Effector CD4-positive, alpha-beta T cell (primary cell): ENCODE measurements at places on chromosomes 12 and 14.

DNA sequence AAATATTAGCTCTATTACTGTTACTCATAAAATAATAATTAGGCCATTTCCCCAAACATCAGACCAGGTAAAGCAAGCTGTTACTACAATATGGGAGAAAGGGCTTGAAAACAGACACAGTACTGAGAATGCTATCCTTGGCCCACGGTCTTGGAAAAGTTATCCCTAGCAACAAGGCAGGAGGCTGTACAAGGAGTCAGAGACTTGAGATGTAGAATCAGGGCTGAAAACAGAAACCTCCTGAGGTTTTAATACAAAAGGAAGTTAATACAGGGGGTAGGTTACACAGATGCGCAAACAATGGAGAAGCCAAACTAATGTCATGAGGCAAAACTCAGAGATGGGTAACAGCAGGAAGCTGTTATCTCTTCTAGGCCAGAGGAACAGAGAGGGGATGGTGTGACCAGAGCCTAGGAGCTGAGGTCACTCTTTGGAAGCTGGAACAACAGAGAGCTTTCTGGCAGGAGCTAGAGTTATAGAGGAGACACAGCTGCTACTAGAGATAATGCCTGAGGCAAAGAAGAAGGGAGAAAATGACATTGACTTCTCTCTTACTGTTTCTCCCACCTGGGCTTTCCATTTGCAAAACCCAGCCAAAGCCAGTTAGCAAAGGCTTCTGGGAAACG, 248.8 kb downstream of the SUDS3 start:
- DNase-seq = no peak

DNA sequence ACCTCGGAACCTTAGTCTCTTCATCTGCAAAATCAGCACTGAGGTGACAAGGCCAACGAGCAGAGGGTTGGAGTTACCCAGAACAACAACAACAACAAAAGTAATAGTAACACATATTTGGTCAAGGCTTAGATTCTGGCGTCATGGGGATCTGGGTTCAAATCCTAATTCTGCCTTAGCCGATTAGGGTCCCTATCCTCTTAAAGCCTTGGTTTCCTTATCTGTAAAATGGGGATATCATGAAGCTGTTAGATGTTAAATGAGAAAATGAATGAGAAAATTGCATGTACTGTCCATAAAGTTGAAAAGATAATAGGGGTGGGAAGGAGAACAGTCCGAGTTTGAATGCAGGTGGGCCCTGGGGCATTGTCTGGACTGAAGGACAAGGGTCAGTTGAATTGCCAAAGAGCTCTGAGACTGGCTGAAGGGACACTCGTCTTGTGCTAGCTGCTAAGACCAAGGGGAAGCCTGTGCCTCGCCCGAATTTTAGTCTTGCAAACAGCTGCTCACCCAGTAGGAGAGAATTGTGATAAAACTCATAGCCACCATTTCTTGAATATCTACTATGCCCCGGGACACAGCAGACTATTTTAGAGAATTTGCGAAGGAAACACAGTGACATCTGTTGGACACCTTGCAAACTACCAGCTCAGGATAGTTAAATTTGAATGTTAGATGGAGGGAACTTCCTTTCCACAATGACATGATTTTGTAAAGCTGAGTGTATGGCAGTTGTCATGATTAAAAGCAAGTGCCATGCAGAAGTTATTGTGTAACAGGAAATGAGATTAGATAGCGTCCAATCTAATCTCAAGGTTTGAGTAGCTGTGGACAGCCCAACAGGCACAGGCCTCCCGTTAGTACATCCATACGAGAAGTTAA, 6.8 kb upstream of the HNF1A start:
- DNase-seq = no peak

DNA sequence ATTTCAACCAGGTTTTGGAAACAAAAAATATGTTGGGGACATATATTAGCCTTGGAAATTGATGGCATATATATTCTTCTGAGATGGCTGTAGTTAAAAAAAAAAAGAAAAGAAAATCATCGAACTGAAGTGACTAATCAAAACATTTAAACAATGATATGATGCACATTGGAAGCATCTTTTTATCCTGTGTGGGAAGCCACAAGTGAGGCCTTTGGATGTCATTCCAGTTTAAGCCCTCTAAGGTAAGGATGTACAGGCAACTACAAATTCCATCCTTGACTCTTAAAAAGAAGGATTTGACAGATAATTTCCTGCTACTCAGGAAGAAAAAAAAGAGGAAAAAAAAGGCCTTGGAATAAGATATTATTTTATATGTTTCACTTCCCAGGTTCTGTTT, 9.6 kb upstream of the PTPRB start:
- no peak for DNase-seq

GRCh38 chr12:65524666-65525065, 246.2 kb downstream of the MSRB3 start:
- no peak for DNase-seq

DNA sequence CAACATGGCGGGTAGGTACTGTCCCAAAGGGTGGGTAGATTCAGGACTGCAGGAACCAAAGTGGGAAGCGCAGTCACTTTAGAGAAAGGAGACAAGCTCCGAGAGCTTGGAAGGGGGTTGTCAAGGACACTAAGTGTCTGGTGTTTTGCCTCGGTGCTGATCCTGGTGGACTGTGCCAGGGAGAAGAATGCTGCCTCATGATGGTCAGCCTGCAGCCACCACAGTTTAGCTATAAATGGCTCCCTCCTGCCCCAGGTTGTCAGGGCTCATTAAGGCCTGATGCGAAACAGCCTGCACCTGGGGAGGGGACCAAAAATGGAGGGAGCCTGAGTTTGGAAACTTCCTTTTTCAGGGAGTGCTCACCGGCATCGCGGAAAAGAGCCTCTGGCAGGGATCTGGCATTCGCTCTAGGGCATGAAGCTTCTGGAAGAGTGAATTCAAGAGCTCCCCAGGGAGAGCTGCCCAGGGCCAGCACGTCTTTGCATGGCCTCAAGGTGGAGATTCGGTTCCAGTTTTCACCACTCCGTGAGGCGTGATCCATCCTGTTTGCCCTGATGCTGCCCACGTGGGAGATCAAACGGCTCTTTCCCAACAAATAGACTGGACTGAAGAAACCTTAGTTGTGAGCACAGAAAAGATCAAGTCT, 164.0 kb downstream of the FOXN3 start:
- DNase-seq = no peak

DNA sequence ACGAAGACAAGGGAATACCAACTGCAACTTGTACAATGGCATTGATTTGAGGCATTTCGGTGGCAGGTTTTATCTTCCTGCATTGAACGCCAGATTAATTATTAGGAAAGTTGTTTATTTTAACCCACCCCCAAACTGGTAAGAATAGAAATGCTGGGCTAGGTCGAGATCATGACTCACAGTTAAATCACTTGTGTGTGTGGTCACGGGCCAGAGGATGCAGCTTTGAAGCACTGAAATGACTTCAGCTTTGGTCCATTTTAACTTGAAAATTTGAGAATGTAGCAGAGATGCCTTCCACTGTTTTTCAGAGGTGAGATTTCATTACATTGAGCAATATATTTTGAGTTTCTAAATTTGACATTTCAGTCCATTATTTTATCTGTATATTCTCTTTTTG, 23.6 kb upstream of the KCNH3 start:
- DNase-seq = no peak

GRCh38 chr12:121990692-121991603, 30.7 kb upstream of the BCL7A start:
- no peak for DNase-seq

- DNase-seq = no peak
Measured at GRCh38 chr12:126588586-126589249, 1523.5 kb downstream of the AACS start.

GRCh38 chr12:76152181-76152807, 67.8 kb upstream of the NAP1L1 start:
- no peak for DNase-seq

DNA sequence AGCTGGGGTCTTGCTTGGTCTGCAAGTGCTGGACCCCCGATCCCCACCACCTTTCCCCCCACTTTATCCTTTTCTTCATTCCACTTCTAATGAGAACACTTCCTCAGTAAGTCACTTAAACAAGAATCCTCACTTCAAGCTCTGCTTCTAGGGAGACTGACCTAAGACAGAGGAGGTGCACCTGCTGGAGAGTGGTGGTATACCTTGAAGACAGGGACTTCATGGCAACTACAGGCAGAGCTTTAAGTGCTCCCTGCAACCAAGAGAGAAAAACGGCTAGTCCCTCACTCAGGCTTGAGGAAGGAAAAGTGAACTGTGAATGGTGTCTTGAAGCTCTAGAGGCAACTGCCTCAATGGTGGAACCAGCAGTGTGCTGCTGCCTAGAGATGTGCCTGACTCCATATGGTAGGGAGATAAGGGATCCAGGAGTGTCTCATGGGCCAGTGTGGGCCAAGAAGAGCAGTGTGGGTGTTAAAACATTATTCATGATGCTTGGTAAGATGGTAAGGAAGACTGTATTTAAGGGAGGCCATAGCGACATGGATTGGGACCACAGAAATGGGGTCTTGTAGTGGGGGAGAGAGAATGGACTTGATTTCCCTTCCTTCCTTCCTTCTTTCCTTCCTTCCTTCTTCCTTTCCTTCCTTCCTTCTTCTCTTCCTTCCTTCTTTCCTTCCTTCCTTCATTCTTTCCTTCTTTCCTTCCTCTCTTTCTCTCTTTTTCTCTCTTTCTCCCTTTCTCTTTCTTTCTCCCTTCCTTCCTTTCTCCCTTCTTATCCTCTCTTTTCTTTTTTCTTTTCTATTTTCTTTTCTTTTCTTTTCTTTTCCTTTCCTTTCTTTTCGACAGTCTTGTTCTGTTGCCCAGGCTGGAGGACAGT, 96.2 kb upstream of the NAP1L1 start:
- DNase-seq = no peak

DNA sequence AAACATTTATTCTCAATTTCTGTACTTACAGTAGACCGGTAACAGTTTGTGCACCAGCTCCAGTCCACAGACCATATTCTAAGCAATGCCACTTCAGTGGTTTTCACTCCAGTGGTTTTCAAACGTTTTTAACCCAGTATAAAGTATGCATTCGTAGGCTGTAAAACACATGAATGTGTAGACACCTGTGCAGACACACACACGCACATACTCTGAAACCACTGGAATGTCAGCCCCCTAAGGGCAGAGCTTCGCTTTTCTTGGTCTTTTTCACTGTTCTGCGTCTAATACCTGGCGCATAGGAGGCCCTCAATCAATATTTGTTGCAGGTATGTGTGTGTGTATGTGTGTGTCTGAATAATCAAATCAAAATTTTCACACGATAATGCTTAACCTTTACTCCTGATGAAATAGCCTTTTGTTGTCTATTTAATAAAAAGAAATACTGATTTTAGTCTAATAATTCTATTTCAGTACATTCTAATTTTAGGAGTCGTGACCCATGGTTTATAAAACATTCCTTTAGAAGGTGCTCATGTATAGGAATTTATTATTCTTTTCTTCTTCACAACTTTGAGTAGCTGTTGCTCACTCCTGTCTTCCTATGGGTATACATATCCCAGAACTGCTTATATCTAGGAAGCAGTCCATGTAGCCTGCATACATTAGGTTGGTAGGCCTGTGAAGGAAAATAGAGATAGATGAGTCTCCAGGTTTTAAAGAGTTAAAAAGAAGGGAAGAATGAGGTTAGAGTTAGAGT, 73.6 kb upstream of the REP15 start:
- no peak for DNase-seq

- DNase-seq = no peak
Measured at GRCh38 chr12:46963977-46964971, 115.1 kb upstream of the PCED1B start.

GRCh38 chr12:116797885-116798284, 59.8 kb downstream of the RNFT2 start:
- no peak for DNase-seq

DNA sequence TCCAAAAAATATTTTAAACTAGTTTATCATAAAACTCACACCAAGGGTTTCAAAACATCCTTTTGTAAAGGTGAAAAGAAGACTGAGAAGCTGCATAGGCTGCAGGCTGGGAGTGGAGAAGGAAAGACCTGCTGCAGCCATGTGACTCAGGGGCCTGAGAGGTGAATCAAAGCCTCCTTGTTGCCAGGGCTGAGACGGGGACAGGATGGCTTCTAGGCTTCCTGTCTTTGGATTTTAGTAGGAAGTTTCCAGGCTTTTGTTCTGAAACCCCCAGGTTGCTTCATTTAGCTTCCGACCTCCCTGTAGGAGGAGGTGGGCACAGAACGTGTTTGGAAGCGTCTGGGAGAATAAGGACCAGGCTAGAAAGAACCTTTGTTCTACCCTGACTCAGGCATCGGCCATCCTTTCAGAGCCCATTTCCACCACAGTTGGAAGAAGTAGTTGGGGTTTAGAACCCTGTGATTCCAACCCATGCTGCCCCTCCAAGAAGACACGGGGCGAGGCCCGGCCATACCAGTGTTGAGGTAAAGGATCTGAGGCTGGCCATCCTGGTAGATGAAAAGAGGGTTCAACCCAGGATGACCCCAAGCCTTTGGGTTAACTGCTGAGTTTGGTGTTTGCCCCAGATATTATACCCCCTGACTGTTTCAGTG, 122.4 kb downstream of the SLC25A47 start:
- no peak for DNase-seq

DNA sequence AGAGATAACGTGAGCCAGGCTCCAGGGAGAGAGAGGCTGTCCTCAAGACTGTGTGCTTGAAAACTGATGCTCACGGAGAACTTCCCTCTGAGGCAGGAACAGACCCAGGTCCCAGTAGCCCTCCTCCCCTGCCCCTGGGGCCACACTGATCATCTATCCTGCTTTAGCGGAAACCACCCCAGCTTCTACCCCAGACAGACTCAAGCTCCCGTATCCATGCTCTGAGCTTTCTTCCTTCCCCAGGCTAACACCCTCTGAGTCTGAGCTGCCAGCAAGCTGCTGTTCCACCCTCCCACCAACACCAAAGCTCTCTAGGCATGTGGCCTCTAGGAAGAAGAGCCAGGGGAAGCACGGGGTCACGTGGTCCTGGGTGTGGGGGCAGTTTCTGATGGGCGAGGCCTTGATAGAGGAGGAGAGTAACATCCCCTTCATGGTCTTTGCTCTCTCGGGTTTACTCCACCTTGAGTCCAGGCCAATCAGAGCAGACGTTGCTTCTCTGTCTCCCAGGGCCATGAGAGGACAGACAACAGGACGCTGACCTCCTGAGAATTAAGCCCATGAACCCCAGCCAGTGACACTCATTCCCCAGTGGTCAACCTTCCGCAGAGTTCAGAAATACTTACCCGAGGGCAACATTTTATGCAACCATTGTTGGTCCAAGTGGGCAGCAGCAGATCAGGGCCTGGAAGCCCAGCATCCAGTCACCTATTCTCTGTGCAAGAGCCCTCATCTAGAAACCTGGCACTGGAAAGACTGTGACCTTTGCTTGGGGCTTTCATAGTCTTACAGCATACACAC, 1.4 kb downstream of the PCK2 start:
- no peak for DNase-seq

DNA sequence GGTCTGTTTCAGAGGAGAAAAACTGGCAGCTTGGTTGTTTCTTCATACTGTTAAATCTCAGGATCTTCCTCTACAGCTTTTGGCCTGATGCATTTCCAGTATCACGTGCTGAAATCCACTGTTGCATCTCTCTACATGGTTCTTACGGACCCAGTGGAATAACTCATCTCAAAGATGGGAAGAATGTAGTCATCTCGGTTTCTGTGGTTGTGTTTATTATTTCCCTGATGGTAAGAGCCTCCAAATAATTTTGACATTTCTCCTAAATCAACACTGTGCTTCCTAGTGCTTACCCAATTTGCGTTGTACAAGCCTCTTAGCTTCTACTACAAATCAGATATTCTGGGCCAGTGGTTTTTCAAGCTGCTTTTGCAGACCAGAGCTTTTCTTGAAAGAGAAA, 812.8 kb downstream of the C12orf50 start:
- no peak for DNase-seq
